Vagina (tissue), 2 donors: ENCODE measurements at places on chromosomes 4 and X.

- no peak for DNase-seq
These were observed 26.0 kb downstream of the NLGN3 start for GRCh38 chrX:71170660-71171059.

- no peak for DNase-seq
These were observed 61.1 kb downstream of the IQCM start for GRCh38 chr4:149754526-149754925.

GRCh38 chr4:1976416-1977352 is 32.1 kb downstream of the NELFA start:
- DNase-seq: no peak

DNA sequence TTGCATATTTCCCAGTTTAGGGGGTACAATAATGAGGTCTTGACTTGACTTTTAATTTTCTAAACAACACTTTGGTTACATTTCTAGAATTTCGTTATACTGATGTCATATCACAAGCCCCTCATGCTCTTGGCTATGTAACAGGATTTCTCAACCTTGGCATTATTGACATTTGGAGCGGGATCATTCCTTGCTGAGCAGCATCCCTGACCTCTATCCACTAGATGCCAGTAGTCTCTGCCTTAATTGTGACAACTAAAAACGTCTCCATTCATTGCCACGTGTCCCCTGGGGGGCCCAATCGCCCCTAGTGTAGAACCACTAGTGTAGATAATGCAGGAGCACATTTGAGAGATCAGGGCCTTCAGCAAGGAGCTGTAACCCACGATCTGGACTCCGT is 234.2 kb upstream of the MID1 start:
- DNase-seq: no peak

DNA sequence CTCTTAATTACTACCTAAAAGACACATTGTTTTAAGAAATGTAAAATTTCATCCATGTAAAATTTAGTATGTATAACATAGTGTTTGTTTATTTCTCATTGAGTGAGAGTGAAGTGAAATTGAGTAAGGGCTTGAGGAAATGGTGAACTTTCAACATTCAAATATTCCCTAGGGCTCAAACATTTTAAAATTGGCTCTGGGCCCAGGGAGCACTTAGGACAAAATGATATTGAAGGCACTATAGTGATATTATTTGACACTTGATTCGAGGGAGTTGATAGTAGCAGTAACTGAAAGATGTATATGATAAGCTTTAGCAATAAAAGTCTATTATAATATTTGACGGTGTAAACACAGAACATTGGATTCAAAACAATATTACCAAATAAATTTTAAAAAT is 1244.0 kb upstream of the TENM3 start:
- no peak for DNase-seq

GRCh38 chr4:149264093-149264733 is 551.4 kb downstream of the IQCM start:
- DNase-seq: no peak

GRCh38 chrX:16124201-16124600 is 836 bp downstream of the GRPR start:
- DNase-seq: no peak
